Stimulated activated CD4-positive, alpha-beta T cell treated with anti-CD3 and anti-CD28 coated beads, Interleukin-2, amount 100 ng/mL, for 24 hours (primary cell): ENCODE measurements at places on chromosomes 1 and 21.

- DNase-seq = no peak
These were observed 70.7 kb downstream of the EVA1C start for GRCh38 chr21:32483293-32483595.

- DNase-seq = no peak
These were observed 100.0 kb upstream of the NRIP1 start for GRCh38 chr21:15164678-15165303.

DNA sequence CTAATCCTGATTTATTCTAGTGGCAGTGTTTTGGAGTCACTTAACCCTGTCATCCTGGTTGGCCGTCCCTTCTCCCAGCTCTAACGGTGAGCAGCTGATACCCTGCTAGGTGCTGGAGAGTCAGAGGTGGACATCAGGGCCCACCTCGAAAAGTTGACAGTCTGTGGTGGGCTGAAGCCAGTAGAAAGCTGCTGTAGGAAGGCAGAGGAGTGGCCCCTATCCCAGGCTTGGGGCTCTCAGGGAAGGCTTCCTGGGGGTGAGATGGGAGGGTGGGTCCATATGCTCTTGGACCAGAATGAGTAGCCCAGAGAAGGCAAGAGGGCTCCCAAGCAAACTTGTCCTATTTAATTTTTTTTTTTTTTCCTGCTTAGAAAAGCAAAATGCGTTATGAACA lies 475 bp upstream of the RPL5 start:
- no peak for DNase-seq

GRCh38 chr1:92784021-92784638 lies 778 bp downstream of the EVI5 start:
- peak; percentile 22 for DNase-seq

DNA sequence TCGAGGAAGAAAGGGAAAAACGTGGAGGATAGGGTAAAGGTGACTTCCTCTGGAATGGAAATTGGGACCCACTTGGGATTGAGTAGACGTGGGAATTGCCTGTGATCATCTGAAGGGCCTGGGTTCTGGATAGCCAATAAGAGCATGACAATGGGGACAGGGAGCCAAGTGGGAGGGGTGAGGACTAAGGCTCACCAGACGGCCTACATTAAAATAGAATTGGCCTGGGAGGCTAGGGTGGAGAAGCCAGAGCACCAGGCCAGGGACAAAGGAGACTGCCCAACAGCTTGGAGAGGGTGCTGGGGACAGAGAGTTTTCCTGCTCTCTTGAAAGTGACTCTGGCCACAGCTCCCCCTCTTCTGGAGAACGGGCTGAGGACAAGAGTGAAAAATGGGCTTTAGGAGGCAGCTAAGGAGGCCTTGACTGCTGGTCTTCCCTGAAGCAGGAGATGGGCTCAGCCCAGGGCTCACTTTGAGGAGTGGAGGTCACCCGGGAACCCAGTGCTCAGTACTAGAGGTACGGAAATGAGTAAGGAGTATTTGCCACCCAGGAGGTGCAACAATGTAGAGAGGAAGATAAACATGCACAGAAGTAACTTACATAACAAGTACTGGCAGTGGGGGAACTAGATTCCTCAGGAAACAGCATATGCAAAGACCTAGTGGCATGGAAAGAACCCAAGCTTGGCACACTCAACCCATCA lies 18.8 kb downstream of the INKA2 start:
- no peak for DNase-seq
